ENCODE measurements at places on chromosomes 1 and 21.

DNA sequence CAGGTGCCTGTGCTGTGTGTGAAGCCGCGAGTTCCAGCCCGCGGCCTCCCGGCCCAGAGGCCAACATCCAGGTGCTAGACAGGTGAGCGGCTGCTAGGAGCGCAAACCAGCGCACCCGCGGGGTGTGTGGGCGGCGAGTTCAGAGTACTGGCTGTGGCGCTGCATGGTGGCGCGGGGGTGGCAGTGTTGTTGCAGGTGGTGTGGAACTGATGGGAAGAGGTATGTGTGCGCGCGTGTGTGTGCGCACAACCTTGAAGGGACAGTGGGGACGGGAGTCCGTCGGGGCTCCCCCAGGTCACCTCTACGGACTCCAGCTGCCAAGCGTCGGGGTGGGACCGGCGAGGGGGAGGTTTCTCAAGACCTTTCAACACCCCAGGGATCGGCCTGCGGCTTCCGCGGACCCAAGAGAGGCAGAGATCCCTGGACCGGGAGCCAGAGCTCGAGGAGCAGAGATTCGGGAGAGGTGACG, 433 bp upstream of the DMBX1 start:
- DNase-seq, result no peak

- DNase-seq, result no peak
Measured at GRCh38 chr1:49190138-49190537, 413.4 kb upstream of the BEND5 start.

GRCh38 chr1:174999936-175000696, at the start of gene CACYBP:
Gene CACYBP (plus strand): TSS chr1:174999947. CDS start chr1:175000181, 234 bp downstream.
- no peak for DNase-seq

GRCh38 chr1:208231881-208232661, 12.1 kb downstream of the PLXNA2 start:
- DNase-seq, result no peak

- DNase-seq, result no peak
Measured at GRCh38 chr1:184866586-184866985, 107.7 kb downstream of the NIBAN1 start.

- peak; percentile 28 for DNase-seq
Measured at GRCh38 chr1:91729621-91730358, 156.2 kb downstream of the TGFBR3 start.

- peak; percentile 89 for DNase-seq
Measured at GRCh38 chr21:33383056-33383888, 19.9 kb upstream of the IFNGR2 start.

DNA sequence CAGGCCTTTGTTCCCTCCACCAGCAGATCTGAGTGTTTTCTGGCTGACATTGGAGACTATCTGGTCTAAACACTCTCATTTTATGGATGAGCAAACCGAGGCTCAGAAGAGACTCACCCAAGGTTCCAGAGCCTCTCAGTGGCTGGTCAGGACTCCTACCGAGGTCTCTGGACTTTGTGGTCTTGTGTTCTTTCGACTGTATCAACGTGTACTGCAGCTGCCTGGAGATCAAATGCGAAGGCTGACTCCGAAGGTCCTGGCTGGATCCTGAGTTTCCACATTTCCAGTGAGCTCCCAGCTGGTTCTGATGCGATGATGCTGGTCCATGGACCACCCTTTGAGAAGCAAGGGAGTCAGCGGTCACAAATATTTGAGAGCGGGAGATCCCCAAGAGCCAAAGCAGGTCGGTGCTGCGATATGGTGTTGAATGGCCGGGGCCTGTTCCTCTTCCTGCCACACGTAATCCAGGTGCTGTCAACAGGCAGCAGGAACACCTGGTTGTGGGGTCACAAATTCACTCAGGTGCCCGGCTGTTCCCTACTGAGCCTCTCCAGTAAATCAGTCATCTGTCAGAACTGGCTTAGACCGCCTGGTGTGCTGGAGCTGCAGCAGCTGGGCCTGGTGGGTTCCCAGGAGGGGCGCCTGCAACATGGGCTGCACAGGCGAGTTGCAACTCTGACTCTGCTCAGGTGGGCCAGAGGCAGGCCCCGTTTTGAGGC, 94.8 kb upstream of the USP24 start:
- no peak for DNase-seq

DNA sequence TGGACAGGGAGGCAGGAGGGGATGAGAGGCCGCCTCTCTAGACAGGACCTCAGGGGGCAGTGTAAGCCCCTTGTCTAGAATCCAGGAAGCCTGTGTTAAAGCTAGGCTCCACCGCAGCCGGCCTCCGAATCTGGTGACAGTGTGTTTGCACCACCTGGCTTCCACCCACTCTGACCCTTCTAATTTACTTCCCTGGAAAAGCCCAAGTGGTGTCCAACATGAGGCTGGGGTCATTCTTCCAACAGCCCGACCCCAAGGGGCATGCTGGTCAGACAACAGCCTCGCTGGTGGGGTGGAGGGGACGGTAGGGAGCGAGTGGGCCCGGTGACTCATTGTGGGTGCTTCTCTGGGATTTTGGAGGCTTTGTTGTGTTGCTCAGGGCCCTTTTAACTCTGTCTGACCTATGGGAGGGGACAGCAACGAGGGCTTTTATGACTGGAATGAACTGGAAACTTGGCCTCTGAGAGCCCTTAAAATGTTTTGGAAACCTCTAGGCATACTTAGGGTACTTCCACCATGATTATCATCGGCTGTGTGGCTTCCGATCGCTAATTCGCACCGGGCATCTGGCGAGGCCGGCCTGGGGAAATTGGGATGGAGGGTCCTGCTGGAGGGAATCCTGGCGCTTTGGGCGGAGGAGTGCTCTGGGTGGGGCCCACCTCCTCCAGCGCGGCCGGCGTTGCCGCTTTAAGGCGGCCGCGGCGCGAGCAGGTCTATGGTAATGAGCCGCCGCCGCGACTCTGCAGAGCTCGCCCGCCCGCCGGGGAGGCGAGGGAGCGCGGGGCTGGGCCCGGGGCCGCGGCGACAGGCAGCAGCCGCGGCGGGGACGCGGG, at the start of gene CELSR2:
CELSR2 (plus strand) TSS at position 743 of the 833 bp plus-strand sequence. CDS start 541 bp downstream, outside the sequence.
- peak; percentile 61 for DNase-seq

- peak; percentile 77 for DNase-seq
Measured at GRCh38 chr1:156160743-156161171, 7.4 kb downstream of the SEMA4A start.

GRCh38 chr21:26199456-26199855, 28.9 kb upstream of the APP start:
- DNase-seq, result no peak

- DNase-seq, result peak; percentile 50
Measured at GRCh38 chr1:116667575-116668105, at the start of gene IGSF3. Gene IGSF3 (minus strand): TSS chr1:116667733. CDS start chr1:116666326, 1,407 bp downstream.

GRCh38 chr1:232225336-232226131, 404.4 kb downstream of the SIPA1L2 start:
- no peak for DNase-seq

DNA sequence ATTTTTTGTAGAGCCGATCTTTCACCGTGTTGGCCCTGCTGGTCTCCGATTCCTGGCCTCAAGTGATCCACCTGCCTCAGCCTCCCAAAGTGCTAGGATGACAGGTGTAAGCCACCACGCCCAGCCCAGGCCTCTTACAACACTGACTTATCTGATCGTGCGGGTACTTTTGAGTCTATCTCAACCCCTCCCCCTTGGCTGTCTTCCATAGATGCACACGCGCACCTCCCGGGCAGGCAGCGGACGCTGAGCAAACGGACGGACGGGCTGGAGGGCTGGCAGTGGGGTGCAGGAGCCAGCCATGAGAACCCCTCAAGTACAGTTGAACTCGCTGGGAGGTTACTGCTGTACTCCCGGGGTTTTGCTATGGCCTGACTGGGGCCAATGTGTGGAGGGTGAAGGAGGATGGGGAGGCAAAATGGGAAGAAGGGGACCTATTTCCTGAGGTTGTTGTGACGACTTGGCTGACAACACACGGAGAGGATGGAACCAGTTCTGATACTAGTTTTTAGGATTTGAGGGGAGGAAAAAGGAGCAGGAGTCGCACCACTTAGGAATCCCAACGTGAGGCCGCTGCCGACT, 959 bp downstream of the CD58 start:
- peak; percentile 75 for DNase-seq

- DNase-seq, result no peak
Measured at GRCh38 chr1:214569357-214570004, 18.1 kb upstream of the PTPN14 start.

DNA sequence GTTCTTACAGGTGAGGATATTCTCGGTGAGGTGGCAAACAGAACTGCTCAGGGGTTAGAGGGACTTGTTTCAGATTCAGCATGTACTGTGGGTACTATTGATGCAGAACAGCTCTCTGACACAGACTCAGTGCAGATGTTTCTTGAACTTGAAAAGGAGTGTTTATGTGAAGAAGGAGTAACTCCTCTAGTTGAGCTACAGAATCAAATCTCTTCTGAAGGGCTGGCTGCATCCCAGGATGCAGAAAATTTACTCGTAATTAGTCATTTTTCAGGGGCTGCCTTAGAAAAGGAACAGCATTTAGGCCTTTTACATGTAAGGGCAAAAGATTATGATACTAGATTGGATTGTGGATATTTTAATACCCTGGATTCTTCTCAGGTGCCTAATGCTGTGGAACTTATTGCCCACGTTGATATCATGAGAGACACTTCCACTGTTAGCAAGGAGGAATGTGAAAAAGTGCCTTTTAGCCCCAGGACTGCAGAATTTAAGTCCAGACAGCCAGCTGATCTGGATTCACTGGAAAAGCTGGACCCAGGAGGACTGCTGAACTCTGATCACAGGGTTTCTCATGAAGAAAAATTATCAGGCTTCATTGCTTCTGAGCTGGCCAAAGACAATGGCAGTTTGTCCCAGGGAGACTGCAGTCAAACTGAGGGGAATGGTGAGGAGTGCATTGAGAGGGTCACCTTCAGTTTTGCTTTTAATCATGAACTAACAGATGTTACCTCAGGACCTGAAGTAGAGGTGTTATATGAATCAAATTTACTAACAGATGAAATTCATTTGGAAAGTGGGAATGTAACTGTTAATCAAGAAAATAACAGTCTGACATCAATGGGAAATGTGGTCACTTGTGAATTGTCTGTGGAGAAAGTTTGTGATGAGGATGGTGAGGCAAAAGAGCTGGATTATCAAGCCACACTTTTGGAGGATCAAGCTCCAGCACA, 79.6 kb upstream of the BMP8A start:
- DNase-seq, result no peak

DNA sequence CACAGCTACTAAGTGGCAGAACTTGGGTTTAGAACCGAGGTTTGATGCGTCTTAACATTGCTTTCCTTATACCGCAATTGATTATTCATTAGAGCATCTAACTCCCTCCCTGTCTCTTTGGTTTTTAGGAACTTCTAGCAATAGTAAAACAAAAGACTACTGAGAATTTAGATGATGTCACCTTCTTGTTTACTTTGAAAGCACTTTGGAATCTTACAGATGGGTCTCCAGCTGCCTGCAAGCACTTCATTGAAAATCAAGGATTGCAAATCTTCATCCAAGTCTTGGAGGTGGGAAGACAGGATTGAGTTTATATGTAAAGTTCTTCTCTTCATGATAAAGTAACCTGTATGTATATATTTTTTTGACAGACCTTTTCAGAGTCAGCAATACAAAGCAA, 35.0 kb downstream of the ZYG11A start:
- DNase-seq, result no peak

GRCh38 chr1:82032068-82032467, 231.3 kb downstream of the ADGRL2 start:
- DNase-seq, result no peak

DNA sequence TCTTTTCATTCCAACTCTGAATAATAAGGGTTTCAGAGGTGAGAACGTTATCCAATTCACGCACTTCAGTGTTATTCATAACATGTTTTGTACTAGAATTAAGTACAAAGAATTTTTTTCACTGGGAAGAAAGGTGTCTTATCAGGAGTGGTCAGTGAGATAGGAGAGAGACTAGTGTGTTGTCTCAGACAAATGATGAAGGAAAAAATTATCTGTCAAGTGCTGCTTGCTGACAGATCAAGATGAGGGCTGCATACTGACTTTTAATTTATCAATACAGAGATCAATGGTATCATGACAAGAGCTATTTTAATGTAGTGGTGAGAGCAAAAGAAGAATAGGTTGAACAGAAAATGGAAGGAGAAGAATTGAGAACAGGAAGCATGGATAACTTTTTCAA, 402.4 kb downstream of the KCNT2 start:
- DNase-seq, result no peak

DNA sequence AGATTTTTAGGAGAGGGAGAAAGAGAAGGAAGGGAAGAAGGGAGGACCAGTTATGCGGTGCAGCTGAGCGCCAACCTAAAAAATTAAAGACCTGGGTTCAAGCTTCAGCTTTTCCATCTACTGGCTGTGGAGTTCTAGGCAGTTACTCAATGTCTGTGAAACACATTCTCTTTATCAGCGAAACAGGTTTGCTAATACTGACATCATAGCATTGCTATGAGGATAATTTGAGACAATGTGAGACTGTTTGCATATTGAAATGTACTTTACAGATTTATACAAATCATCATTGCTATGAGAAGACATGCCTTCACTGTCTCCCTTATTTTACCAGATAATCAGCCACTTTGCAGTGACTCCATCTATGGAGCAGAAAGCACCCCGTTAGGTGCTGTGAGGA, 222.9 kb upstream of the SGIP1 start:
- no peak for DNase-seq

DNA sequence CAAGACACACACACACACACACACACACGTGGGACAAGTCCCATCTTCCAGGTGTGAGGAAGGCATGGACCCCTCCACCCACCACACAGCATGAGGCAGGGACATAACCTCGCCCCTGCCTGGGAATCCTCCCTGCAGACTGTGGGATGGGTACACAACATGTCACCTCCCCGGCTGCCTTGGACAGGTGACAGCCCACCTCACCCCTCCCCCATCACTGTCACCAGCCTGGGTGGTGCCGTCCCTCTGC, 40.7 kb downstream of the AHDC1 start:
- DNase-seq, result no peak
